Foreskin melanocyte (primary cell): ENCODE measurements at places on chromosomes 5 and 9.
A peak's percentile ranks its signal among the peaks of the same experiment; 100 is the strongest.

- DNase-seq = no peak
Measured at GRCh38 chr9:72427801-72428200, 62.8 kb upstream of the ZFAND5 start.

DNA sequence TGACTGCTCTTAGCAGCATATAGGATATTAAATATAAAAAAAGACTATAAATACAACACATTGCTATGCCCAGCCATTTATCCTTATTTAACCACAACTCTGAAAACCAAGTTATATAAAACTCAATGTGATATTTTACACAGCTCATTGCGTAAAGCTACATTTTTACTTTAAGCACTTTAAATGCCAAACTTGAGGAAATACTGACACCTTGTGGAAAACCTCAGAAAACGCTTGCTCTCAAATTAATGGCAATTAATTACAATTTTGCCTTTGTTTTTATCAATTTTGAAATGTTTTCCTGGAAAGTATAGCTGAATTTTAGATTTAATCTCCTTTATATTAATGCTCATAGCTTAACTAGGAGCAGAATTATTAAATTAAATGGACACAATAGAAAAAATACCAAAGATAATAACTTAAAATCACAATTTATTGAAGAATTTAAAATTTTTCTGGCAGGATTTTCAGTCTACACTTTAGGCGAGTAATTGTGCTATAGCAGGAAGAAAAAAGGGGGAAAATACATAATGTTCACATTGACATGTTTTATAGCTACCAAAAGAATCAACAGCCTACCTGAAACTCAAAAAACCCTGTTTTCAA is 25.2 kb upstream of the PLAC8L1 start:
- peak; percentile 10 for DNase-seq

GRCh38 chr5:10599862-10600284 is 36.0 kb downstream of the ANKRD33B start:
- no peak for DNase-seq

DNA sequence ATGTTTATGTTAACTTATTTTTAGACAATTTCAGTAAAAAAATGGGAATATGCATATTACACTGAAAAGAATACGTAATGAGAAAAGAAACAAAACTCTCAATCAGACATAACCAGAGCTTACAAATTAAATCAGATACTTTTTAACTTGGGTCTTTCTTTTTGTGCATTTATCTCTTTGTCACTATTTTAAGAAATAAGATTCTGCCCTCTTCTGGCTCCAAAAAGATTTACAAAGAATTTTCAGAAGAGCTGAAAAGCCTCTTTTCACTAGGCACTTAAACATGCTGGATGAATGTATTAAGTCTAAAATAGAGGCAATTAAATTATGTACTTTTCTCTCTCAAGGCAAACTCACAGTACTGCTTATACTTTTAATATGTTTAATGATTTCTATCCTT is 55.5 kb downstream of the CEP120 start:
- peak; percentile 3 for DNase-seq

DNA sequence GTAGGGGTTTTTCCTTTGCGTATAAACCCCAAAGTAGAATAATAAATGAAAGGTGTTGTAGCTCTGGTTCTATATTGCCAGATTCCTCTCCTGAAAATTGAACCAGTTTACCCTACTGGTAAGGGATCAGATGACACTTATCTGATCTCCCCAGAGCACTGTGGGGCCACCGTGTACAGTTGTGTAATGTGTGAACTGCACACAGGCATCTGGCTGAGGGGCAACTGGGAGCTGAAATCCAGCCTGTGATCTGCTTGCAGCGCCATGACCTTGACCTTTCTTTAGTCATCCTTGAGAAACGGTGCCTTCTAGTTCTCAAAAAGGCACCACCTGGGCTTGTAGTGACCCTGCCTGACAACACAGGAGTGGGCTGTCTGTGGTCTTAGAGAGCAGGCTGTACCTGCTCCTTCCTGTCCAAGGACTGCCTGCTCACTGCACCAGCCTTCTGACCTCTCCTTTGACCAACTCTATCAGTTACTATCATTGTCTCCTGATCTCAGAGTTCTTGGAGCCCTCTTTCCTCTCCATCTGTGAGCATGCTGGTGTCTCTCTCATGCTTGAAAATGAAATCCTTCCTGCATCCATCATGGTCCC is 40.2 kb downstream of the PDE6A start:
- DNase-seq = no peak

DNA sequence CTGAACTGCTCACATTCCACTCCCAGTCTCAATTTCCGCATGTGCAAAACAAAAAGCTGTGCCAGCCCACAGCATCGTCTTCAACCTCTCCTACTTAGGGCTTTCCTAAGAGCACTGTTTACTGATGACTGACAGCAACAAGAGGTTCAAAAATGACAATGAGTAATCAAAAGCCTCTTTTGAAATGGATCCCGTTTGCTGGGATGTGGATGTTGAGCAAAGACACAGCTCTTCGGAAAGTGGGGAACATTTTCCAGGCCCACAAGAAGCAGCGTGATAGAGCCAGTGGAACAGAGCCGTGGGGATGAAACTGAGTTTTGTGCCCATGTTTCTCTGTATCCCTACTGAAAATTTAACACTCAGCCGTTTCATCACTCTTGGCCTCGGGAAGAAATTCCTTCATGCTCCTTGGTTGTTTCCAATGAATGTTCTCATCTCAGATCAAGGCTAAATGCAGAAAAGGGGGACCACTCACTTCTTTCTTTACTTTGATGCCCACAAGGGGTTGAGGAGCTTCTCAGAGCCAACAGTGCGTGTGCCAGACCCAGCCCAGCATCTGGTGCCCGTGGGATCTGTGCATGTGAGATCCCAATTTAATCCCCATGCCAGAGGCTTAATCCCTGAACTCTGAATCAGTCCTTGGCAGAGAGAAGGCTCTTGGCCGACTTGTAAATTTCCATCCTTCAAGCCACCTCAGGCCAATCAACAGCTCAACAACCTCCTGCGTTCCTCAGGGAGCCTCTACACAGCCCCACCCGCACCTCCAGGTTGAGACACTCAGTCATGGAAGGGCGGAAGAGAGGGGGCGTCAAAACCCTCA is 230.2 kb upstream of the DAPK1 start:
- DNase-seq = no peak

- no peak for DNase-seq
Measured at GRCh38 chr9:77906991-77907390, 124.6 kb downstream of the GNAQ start.

DNA sequence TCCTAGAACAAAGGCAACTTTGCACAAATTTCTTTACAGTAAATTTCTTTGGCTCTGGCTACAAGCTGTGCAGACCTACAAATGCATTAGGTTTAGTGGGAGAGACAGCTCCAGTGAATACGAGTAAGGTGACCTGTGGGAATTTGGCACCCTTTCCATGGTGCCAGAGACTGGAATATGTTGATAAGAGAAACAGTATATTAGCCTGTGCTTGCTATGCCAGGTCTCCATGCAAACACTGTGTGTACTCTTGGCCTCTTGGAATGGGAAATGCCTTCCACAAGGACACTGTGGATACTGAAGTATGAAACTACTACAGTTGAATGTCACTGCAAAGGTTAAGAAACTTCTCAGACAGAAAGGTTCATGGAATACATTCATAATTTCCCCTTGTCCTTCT is 458.5 kb downstream of the IRX1 start:
- no peak for DNase-seq

GRCh38 chr9:86994231-86994630 is 46.9 kb upstream of the GAS1 start:
- DNase-seq = no peak

DNA sequence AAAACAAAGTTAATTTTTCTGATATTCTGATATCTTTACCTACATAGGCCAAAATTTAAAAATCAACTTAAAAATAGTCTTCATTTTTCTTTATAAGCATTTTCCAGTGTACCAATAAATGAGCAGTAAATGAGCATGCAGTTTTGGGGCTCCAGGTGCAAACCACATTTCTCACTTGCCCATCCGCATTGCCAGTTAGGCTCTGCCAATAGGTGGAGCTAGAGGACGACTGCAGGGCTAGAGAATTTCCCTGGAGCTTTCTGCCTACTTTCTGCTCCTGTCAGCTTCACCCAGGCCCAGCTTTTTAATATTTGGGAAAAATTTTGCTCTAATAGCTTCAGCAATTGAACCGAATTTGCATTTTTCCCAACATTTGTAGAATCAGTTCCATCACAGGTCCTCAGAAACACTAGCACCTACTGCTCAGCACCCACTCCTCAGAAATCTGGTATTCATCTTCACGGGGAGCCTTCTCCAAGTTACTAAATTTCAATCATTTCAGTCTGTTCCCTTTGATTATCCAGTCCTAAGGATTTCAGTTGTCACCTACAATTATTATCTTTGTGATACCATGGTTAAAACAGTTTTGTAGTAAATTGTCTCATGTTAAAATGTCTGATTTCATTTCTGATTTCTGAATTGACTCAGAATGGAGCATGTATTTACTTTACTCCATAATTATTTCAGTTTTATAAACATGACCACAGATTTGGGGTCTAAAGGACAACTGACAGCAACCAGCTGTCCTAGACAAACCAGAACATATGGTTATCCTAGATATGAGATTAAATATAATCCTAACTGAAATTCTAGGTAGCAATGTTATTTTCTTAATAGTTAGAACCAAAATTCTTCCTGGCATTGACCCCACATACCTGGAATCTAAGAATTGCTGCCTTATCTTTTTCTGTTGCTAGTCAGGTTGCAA is 104.6 kb upstream of the FAM174A start:
- DNase-seq = peak; percentile 12

DNA sequence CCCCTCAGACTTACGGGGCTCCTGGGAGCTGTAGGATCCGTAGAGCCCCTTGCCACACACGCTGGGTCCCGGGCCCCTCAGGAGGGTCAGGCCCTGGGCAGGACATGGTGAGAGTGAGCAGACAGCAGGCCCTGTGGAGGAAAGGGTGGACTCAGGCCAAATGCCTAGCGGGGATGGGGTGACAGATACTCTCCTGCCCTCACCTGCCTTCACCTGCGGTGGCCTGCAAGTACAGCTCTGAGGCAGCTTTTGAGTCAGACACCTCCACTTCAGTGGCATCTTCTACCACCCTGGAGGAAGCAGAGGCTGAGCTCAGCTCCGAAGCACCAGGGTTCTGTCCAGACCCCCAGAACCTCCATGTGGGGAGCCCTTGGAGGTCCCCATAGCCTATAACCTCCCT is 26.2 kb downstream of the SLC35A4 start:
- DNase-seq = no peak

GRCh38 chr9:114932502-114932901 is 2.1 kb upstream of the TNFSF8 start:
- no peak for DNase-seq

DNA sequence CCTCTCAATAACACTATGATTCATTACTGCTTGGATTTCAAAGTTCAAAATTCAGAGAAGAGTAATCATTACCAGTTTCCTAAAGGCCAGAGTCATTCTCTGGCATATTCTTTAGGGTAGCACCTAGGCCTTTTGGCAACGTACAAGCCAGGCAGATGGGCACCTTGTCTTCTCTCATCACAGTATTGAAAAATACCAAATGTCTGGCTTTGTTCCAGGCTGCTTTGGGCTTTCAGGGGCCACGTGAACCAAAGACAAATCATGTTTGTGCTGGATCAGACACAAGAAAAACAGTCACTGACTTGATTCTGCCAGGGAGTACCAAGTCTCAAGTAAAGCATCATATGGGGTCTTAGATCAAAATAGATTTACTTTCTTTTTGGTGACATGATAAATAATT is 15.5 kb downstream of the MEGF9 start:
- DNase-seq = no peak

DNA sequence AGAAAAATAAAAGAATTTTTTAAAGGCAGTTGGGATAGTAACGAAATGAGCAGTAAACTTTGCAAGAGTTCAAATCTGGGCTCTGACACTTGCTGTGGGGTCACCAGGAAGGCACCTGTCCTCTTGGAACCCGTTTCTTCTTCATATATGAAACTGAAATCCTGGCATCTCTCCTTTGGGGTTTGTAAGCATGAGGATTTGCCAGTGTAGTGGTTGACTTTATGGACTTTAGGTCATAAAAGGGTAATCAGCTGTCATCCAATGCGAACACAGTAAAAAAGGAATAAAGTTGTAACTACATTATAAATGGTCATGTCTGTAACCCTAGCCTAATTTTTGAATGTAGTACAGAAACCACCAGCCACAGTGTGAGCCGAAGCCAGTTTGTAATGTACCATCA is 1.3 kb downstream of the RAB14 start:
- DNase-seq = no peak

DNA sequence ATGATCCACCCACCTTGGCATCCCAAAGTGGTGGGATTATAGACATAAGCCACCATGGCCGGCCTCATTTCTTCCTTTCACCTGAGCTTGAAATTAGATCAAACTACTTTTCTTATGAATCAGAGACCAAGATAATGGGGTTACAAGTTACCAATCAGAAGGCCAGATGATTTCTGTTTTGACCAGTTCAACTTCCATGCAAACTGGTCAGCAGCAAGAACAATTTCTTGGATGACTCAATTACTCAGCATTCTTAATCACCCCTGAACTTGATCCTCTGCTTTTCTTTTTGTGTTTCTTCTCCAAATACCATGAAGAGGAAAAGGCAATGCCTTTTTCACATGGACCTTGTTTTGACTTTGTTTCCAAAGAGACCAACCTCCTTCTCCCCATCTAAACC is 10.0 kb upstream of the PLIN2 start:
- no peak for DNase-seq

DNA sequence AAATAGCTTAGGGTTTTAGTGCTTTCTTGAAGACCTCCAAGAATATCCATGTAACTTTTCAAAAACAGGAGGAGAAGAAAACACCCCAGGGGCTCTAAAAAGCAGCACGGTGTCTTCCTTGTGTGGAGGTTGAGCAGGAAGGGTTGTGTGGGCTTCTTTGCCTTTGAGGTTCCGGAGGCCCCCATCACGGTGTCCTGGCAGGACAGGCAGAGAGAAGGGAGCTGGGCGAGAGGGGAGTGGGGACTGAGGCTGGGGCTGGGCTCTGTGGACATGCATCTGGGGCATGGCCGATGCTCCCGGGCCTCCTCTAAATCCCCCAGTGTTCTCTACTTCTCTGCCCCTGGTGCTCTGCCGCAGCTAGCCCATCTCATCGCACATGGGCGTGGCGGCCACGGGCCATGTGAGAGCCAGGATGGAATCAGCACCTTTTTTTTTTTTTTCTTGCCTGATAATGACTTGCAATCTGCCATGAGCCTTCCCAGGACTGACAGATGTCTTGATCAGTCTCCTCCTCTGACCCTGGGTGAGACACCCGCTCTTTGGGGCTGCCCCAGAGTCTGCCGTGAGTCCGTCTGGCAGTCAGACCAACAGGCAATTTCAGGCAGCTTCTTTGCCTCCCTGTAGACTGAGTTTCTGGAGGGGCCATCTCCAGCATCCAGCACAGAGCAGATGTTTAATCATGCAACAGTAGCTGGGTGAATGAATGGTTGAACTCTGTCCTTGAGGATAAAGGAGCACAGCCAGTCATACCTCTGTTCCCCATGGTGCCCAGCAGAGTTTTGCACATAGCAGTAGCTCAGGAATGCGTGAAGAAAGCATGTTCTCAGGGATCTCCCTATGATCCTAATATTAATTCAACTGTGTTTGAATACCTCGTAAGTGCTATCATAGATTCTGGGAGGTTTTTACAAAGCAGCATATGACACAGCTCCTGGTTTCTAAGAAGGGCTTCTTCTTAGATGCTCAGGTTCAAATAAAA is 12.1 kb downstream of the CXCL14 start:
- DNase-seq = no peak

GRCh38 chr9:104386425-104387069 is 117.5 kb upstream of the OR13F1 start:
- peak; percentile 9 for DNase-seq

GRCh38 chr5:139638090-139638735 is 9.9 kb upstream of the CXXC5 start:
- no peak for DNase-seq
